ENCODE measurements at places on chromosomes 5 and 9.
A peak's percentile ranks its signal among the peaks of the same experiment; 100 is the strongest.

DNA sequence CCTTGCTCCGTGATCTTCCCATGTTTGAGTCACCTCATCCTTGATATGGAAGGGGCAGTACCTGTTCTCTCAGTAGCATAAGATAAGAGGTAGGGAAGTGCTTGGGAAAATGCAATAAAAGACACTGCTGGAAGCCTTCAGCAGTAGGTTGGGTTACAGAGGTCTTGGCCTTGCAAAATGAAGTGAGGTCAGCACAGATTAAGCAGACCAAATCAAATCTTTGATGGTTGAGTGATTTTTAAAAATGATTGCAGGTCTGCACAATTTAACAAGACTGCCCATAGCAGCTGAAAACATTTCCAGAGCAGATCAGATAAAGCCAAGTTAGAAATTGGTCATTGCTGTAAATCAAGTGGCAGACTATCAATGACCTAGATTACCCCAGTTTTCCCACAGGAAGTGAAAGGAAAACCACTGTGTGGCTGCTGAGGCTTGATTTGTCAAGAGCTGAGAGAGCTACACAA is 32.9 kb downstream of the PALM2AKAP2 start:
- ATAC-seq, result no peak

- peak; percentile 62 for ATAC-seq
These were observed 17.3 kb downstream of the ADRB2 start for GRCh38 chr5:148843510-148844318.

GRCh38 chr5:4212071-4212739 is 616.6 kb downstream of the IRX1 start:
- ATAC-seq, result no peak

- ATAC-seq, result no peak
These were observed 1248.9 kb upstream of the ACO1 start for GRCh38 chr9:31135567-31135966.

- no peak for ATAC-seq
These were observed 40.9 kb upstream of the BNIP1 start for GRCh38 chr5:173103411-173103810.

GRCh38 chr9:113572076-113572861 is 108.7 kb downstream of the RGS3 start:
- no peak for ATAC-seq

- ATAC-seq, result no peak
These were observed 92.5 kb downstream of the MTX3 start for GRCh38 chr5:79898611-79899010.

DNA sequence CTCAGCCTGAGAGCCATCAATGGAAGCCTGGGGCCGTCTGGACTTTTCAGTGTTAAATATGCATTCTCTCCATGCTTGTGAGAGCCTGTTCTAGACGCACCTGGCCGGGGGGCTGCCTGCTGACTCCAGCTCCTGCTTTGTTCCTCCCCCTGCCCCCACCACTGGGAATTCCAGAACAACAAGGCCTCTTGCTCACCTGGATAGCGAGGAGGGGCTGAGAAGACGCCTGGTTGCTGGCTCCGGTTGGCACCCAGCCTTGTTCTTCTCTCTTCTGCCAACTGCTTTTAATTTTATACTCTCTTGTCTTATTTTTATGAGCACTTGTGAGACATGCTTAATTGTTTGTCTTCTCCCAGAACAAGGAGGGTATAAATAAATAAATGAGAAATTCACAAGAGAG is 15.0 kb upstream of the RAPGEF1 start:
- no peak for ATAC-seq

- ATAC-seq, result no peak
These were observed 106.1 kb upstream of the ICE1 start for GRCh38 chr5:5316334-5316733.

DNA sequence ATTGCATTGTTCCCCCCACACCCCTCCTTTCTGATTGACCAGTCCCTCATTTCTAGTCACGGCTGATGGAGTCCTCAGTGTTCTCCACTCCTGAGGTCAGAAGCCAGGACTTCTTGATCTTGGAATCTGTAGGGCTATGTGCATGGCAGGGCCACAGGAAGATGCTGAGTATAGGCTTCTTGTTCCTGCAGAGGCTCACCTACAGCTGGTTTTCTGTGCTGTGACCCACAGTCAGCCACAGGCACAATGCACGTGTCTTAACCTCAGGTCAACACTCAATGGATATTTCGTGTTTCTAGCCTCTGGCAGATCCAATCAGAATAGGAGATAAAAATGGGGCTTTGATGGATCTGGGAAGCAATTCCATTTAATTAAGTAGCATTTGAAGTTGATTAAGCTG is 14.3 kb upstream of the CXCL14 start:
- ATAC-seq, result no peak

- ATAC-seq, result no peak
These were observed 47.6 kb downstream of the ACER2 start for GRCh38 chr9:19456426-19456825.

GRCh38 chr9:98992107-98992884 is 48.6 kb downstream of the COL15A1 start:
- ATAC-seq, result no peak

DNA sequence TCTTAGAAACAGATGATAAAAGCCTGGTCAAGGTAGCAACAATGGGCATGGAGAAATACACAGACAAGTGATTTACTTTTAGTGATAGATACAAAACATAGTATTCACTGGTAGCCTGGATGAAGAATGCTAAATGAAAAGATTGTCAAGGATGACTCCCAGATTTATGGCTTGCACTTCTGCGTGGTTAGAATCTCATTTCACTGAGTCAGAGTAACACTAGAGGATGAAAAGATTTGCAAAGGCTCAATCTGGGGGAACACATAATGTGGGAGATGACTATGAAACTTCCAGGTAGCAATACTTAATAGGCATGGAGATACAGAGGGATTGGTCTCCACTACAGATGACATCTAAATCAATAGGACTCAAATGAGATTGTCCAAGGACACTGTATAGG is 38.4 kb downstream of the AGTPBP1 start:
- no peak for ATAC-seq

GRCh38 chr5:153573326-153574033 is 83.0 kb downstream of the GRIA1 start:
- ATAC-seq, result no peak

GRCh38 chr9:127611603-127611898 is 526 bp upstream of the STXBP1 start:
- no peak for ATAC-seq

DNA sequence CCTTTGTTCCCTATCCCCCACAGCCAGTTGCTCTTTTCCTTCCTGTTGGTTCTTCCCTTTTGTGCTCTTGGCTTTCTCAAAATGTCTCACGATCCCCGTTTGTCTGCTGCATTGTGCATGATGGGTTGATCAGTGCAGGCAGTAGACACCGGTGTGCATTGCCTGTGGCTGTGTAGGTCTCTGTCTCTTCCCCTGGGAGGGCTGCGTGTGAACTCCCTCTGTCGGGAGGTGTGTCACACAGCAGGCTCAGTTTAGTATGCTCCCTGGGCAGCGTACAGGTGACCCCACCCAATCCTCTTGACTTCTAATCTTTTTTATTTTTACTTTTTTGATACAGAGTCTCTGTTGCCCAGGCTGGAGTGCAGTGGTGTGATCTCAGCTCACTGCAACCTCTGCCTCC is 265.3 kb downstream of the FSTL4 start:
- ATAC-seq, result no peak

GRCh38 chr9:97665742-97666141 is 31.4 kb downstream of the XPA start:
- no peak for ATAC-seq

- no peak for ATAC-seq
These were observed 1163.6 kb downstream of the CDH12 start for GRCh38 chr5:21689587-21689986.

DNA sequence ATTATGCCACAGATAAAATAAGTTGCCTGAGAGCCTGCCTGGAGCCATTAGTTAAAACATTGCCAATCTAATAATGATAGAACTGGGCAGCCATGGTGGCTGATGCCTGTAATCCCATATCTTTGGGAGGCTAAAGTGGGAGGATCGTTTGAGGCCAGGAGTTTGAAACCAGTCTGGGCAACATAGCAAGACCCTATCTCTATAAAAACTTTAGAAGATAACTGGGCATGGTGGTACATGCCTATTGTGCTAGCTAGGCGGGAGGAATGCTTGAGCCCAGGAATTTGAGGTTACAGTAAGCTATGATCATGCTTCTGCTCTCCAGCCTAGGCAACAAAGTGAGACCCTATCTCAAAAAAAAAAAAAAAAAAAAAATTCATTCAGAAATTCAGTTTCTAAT is 52.6 kb downstream of the RAI14 start:
- ATAC-seq, result no peak

DNA sequence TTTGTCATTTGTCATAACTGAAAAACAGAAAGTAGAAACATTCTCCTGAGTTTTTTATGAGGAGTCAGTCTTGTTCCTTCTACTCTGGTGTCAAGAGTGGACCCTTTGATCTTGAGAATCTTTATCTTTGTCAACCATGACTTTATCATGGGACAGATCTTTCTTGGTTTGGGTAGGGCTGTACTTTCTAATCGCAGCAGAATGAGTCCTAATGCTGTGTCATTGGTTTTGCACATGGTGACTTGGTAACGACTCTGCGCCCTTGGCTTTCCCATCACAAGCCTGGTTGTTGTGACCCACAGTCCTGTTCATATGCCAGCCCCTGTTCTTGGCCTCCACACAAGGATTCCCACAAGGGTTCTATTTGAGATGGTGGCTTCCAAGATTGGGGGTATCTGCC is 45.6 kb downstream of the AOPEP start:
- ATAC-seq, result no peak

DNA sequence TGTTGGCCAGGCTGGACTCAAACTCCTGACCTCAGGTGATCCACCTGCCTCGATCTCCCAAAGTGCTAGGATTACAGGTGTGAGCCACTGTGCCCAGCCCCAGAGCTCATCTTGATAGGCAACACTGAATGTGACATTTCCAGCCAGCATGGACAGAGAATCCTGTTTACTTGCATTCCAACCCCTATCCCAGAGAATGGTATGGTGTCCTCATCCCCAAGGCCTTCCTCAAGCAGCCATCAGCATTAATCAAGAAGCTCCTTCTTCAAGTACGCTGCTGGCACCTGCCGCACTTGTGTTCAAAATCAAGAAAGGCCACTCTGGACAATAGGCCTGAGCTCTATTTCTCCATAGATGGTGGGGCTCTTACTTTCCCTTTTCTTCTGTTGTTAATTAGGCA is 40.2 kb downstream of the STARD4 start:
- ATAC-seq, result no peak

DNA sequence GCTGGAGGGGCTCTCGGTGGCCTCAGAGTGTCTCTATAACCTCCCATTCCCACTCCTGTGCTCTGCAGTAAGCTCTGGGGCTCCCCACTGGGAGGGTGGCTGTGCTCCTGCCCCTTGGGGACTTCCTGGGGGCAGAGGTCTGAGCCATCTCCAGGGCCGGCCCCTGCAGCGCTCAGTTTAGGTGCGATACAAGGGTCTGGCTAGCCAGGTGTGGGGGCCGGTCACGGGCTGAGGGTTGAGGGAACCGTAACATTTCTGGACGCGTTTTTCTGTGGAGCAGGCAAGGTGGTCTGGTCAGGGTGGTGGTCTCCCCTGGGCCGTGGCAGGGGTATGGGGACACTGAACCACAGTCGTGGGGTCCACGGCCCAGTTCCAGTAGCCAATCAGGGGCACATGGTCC is 38.0 kb upstream of the SLC6A19 start:
- no peak for ATAC-seq
